ENCODE measurements at places on chromosomes 5 and 9.

DNA sequence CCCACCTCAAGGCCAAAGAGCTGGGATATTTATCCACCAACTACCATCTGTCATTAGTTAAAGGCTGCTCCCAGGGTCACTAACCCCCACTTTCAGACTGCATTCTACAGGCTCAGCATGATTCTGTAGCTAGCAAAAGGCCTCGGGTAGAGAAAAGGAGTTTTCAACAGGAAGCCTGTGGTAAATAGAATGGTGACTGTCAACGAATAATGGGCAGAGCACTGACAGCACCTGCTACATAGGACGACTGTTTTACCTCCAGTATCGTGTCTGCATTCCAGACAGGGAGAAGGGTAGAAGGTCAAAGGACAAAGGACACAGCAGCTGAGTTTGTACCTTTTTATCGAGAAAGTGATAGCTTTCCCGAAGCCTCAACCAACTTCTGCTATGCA is 20.3 kb downstream of the MFAP3 start:
- DNase-seq, result no peak

- DNase-seq, result no peak
Observed at GRCh38 chr5:135491038-135491551, 38.9 kb upstream of the TIFAB start.

GRCh38 chr5:39130716-39131115 is 56.5 kb upstream of the RICTOR start:
- DNase-seq, result no peak

GRCh38 chr5:175718401-175719108 is 60.7 kb downstream of the HRH2 start:
- DNase-seq, result peak; percentile 19

- no peak for DNase-seq
Observed at GRCh38 chr9:34498553-34498952, 24.2 kb downstream of the ENHO start.
